Dermis blood vessel endothelial cell (primary cell): ENCODE measurements at places on chromosomes 7 and 10. TPM values are rescaled to one million over a fixed set of nuclear protein-coding genes. Genes with fewer than 3 reads are reported as not detected.

The SPDYE3 gene
- total RNA-seq = not detected in 2 replicates

The HHEX gene
- 56.7 and 66.9 TPM in 2 replicates for total RNA-seq

The RBP4 gene
- not detected in 2 replicates for total RNA-seq

The SUN3 gene
- total RNA-seq = not detected in 2 replicates

The SORBS1 gene
- 0.68 and 3.6 TPM in 2 replicates for total RNA-seq

The PRSS37 gene
- total RNA-seq = not detected in 2 replicates

The AOAH gene
- 0.09 TPM in 1 of 2 replicates, not detected in the other for total RNA-seq

The CLRN3 gene
- 0.19 TPM in 1 of 2 replicates, not detected in the other for total RNA-seq

The AS3MT gene
- 1.2 and 2.0 TPM in 2 replicates for total RNA-seq

The SKIDA1 gene
- 1.0 and 2.6 TPM in 2 replicates for total RNA-seq

The ABCC2 gene
- total RNA-seq = 0.79 and 1.5 TPM in 2 replicates

The MAGI2 gene
- total RNA-seq = 1.8 and 2.4 TPM in 2 replicates

The BRI3 gene
- 36.1 and 39.7 TPM in 2 replicates for total RNA-seq

The SFMBT2 gene
- total RNA-seq = 2.2 and 5.4 TPM in 2 replicates

The EVX1 gene
- total RNA-seq = not detected in 2 replicates

The CH25H gene
- total RNA-seq = 3.1 and 3.8 TPM in 2 replicates

The DNAJC30 gene
- total RNA-seq = 0.85 and 1.3 TPM in 2 replicates

The C1GALT1 gene
- total RNA-seq = 27.6 and 45.5 TPM in 2 replicates

The NUTM2E gene
- total RNA-seq = not detected in 2 replicates

The TRIM4 gene
- total RNA-seq = 29.6 and 30.9 TPM in 2 replicates

The HOXA7 gene
- 1.4 and 2.9 TPM in 2 replicates for total RNA-seq

The ARMS2 gene
- not detected in 2 replicates for total RNA-seq
